ENCODE measurements at places on chromosomes 6 and 20.

DNA sequence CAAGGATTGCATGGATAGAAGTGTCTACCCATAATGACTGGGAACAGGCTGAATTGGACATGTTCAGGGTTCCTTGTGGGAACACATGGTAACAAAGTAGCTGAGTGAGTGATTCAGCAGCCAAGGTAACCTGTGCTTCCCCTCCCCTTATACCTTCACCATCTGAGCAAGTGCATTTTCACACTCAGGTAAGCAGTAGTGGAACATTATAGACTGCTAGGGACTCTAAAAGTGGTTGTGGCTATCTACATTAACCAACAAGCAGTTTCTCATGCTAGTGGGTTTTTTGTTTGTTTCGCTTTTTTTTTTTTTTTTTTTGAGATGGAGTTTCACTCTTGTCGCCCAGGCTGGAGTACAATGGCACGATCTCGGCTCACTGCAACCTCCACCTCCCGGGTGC, 41.4 kb downstream of the KIZ start:
- no peak for DNase-seq

DNA sequence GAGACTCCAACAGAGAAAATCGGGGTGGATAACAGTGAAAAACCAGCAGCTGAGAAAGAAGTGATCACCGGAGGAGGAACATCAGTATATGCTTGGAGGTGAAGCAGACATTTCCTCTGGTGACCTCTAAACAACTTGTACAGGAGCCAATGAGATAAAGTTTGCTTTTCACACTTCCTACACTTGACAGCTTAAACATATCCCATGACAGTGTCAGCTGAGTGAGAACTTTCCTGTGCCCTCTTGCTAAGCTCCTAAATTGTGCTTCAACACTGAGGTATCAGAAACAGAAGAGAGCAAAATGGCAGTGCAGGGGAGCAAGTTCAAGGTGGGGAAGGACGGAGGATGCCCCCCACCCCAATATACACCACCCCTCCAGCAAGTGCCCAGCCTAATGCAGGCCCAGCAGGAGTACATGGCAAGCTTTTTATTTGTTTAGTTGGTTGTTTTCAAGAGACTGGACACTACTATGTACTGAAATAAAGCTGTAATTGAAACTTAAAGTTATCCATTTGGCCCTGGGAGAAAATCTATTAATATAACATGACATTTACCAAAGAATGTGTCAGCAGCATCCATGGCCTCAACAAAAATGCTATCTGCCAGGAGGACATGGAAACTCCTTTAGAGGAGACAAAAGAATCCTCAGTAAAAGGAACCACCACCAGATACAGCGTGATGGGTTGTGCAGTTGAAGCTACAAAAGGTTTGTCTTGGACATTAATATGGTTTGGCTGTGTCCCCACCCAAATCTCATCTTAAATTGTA, 540.2 kb downstream of the PRKN start:
- no peak for DNase-seq

DNA sequence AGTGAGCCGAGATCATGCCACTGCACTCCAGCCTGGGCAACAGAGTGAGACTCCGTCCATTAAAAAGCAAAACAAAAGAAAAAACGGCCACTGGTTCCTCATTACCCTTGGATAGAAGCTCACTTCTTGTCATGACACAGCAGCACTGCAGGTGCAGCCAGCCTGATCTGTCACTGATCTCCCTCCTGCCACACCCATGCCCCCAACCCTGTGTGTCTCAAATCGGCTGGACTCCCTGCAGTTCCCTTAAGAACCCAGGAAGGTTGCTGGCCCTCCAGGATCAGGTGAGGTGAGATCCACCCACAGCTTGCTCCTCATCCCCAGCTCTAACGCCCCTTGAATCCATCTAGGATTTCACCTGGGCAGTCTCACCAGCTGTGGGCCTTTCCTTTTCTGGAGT, 26.3 kb upstream of the NNAT start:
- no peak for DNase-seq

DNA sequence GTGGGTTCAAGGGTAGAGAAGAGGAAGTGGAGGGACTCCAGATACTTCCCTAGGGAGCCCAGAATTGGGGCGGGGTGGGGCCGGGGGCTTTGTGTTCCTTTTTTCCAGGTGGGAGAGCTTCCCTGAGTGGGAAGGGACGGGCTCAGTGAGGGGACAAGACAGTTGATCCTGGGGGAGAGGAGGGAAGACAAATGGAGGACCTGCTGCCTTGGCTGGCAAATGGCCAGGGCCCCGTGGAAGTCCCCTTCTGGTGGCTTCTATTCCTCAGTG, 2.6 kb downstream of the CTSZ start:
- DNase-seq: no peak

GRCh38 chr6:119083007-119083406, 4.5 kb upstream of the FAM184A start:
- no peak for DNase-seq

DNA sequence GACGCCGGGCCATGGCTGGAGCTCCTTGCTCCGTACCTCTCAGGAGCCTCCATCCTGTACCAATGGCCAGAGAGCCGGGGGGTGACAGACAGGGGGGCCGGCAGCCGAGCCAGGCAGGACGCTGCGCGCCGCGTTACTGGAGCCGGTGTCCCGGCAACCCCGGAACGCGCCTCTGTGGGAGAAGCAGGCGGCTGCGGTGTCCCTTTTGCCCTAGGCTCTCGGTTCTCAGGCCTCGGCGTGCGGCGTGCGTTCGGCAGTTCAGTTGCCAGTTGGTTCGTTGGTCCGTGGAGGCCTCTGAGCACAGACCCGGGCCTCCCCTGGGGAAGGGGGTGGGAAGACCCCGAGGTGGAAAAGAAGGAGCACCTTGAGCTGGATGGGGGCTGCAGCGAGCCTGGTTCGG, at the start of gene SPATS1:
TSS of gene SPATS1 (plus strand) at position 162 of the 400 bp plus-strand sequence. CDS start 446 bp downstream, outside the sequence.
- DNase-seq: no peak

DNA sequence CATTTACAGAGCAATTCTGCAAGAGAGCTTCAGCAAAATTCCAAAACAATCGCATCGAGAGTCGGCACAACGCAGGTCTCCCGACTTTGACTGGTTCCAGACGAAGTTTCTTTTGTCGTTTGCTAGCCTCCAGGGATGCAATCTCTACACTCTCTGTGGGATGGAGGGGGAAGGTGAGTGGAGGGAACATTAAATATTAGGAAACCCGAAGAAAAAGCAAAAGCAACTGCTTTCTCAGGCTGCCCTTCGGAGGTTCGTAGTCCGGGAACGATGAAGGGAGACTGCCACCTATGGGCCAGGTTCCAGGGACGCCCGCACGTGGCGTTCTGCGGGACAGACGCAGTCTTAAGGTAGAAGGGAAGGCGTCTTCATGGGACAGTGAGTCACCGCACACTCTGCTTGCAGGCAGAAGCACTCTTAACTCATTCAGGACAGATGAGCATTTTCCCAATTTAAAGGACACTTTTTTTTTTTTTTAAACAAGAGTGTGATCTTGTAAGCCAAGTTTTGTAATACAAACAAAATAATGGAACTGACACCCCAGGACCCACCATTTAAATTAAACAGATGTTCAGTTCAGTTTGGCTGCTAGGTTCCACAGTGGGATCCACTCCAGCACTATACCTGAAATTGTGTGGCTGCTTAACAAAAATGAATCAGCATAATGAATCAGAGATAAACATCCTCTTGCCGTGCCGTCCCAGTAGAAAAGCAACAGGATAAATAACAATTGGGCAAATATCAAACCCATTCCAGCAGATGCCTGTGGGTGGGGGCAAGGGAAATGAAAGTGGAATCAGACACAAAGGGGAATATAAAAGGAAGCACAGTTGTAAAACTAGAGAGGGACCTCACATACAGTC, 65.8 kb upstream of the ARMC2 start:
- no peak for DNase-seq

GRCh38 chr20:57283860-57284259, 17.4 kb upstream of the BMP7 start:
- no peak for DNase-seq

GRCh38 chr6:160088069-160088783, 33.4 kb upstream of the SLC22A1 start:
- no peak for DNase-seq

GRCh38 chr20:31497838-31498540, 16.3 kb upstream of the HM13 start:
- no peak for DNase-seq

GRCh38 chr20:45469336-45470261, at the start of gene WFDC2:
WFDC2 (plus strand) TSS chr20:45469753; CDS start chr20:45469782, 29 bp downstream.
- DNase-seq: no peak

- DNase-seq: no peak
Observed at GRCh38 chr6:164039954-164040375, 625.4 kb downstream of the QKI start.

DNA sequence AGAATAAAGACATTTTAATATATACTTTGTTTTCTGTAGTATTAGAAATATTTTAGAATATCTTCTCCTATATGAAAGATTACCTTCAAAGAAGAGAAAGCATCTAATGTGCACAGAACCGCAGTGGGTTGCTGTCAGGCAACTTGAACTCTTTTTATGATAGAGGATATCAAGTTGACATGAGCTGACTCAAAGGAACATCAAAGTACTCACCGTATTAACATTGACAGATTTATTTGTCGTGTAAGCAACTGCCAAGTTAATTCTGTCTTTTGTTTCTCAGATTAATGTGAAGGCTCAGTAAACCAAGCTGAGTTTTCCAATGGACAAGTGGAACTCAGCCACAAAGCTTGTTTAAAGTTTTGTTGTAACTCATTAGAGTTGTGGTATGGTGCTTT, 2.2 kb upstream of the GINM1 start:
- no peak for DNase-seq

DNA sequence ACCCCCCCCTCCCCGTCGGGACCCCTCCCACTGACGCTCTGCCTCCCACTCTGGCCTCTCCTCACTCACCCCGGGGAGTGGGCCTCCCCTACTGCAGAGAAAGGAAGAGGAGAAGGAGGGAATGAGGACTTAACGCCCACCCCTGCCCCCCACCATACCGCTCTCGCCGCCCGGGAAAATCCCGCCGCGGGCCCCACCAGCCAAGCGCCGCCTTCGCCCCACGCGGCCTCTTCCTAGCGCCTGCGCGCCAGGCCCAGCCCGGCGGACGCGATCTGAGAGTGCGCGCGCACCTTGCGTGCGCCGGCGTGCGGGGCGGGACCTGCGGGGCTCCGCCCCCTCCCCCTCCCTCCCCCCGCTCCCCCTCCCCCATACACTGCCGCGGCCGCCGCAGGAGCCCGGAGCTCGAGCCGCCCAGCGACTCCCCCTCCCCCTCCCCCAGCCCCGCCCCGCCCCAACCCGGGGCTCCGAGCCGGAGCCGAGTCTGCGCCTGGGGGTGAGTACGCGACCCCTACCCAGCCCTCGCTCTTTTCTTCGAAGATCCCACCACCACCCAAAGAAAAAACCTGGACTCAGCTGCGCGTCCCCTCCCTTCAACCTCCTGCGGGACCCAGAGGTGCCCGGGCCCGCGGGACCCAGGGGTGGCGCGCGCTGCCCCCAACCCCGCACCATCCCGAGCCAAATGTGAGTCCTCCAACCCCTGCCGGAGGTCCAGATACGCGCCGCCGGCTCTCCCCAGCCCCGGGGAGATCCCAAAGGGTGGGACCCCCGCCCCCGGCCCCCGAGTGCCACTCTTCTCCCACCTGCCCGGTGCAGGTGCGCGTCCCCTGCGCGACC, at the start of the genes MRPL14 and TMEM63B:
TSS of gene MRPL14 (minus strand) at position 267 of the 834 bp plus-strand sequence. CDS start 10,841 bp downstream, outside the sequence.
TSS of gene TMEM63B (plus strand) at position 369 of the 834 bp plus-strand sequence. CDS start 7,031 bp downstream, outside the sequence.
- peak; percentile 46 for DNase-seq

DNA sequence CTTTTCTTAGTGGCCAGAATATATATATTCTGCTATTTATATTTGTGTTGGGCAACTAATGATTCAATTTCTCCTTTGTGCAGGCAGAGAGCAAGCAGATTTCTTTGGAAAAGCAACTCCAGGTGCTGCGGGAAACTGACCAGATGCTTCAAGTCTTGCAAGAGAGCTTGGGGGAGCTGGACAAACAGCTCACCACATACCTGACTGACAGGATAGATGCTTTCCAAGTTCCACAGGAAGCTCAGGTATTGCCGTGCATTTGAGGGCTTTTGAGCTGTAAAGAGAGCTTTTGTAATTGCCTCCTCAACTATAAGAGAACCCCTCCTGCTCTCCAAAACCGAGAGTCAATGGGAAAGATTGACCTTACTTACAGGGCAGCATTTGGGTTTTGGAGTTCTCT, 203.5 kb downstream of the UTRN start:
- no peak for DNase-seq

DNA sequence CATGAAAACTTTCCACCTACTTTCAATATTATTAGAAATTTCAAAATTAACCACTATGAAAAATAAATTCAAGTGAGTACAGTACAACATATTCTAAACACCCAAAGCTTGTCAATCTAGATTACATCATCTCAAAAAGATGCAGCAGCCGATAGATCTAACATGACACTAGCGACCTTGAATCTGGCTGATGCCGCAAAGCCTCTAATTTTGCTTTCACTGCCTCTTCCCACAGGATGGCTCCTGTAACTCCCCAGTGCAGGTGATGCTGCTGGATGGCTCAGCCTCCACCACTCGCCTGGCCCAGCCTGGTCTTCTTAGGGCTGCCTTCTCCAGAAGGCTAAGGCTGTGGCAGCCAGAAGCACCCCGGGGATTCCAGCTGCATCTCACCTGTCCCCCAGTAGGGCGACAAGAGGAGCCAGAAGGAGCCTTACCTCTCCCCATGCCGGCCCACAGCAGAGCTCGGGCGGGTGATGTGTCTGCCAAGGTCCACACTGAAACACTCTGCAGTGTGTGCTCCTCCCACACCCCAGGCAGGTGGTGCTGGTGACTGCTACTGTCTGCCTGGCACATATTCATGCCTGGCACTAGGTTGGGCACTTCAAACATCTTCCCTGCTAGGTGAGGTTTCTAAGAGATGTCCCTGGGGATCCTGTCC, 82.1 kb downstream of the SLC23A2 start:
- no peak for DNase-seq

- peak; percentile 67 for DNase-seq
Observed at GRCh38 chr6:99979953-99980352, 14.1 kb downstream of the MCHR2 start.

DNA sequence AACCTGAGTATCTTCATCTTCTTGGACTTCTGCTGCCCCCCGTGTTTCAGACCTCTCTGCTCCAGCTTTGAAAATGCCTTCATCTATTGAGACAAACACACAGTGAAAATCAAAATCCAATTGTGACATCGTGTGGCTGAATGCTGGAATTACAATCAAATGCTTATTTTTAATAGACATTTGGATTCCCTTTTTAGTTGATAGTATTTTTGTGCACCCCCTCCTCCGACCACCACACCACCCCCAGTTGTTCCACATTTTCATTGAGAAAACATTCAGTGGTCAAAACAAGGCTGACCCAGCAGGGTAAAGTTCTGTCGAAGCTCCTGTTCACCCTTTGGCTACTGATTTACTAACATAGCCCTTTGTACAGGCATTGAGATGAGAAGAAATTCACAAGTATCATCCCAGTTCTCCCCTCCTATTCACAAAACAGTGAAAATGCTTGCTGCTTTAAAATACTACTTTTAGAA, 79.0 kb downstream of the NRSN1 start:
- peak; percentile 32 for DNase-seq

GRCh38 chr20:29306390-29307072, 1950.9 kb upstream of the DEFB115 start:
- no peak for DNase-seq

GRCh38 chr20:37564388-37565133, 36.9 kb upstream of the BLCAP start:
- DNase-seq: no peak

- DNase-seq: no peak
Observed at GRCh38 chr6:71403422-71404134, 115.0 kb downstream of the OGFRL1 start.

- DNase-seq: no peak
Observed at GRCh38 chr6:55925292-55925691, 49.9 kb upstream of the BMP5 start.

All from NCI-H1436 treated with DMSO at 0.1 percent for 48 hours (cell line).